Fibroblast of the aortic adventitia (primary cell): ENCODE measurements at places on chromosomes 13 and 19. TPM values are rescaled to one million over a fixed set of nuclear protein-coding genes. Genes with fewer than 3 reads are reported as not detected.

The MBD3L2 gene
- not detected in 2 replicates for total RNA-seq

The EXOC3L2 gene
- total RNA-seq = under 0.01 TPM in 1 of 2 replicates, not detected in the other

The GFY gene
- not detected in 2 replicates for total RNA-seq

The CPT1C gene
- total RNA-seq = 23.4 and 39.4 TPM in 2 replicates

The NLRP5 gene
- not detected in 2 replicates for total RNA-seq

The CCDC169 gene
- 2.4 and 4.1 TPM in 2 replicates for total RNA-seq

The ZNF460 gene
- 71.8 and 78.5 TPM in 2 replicates for total RNA-seq

The MEIS3 gene
- total RNA-seq = 14.5 and 33.9 TPM in 2 replicates

The PALM3 gene
- total RNA-seq = 0.16 TPM in 1 of 2 replicates, not detected in the other

The TNPO2 gene
- 39.4 and 57.3 TPM in 2 replicates for total RNA-seq

The PSG2 gene
- total RNA-seq = 0.27 TPM in 1 of 2 replicates, not detected in the other

The OR7D2 gene
- total RNA-seq = not detected in 2 replicates

The HPN gene
- total RNA-seq = 0.98 TPM in 1 of 2 replicates, not detected in the other

The LRRC25 gene
- 0.09 TPM in 1 of 2 replicates, not detected in the other for total RNA-seq
